ENCODE measurements at places on chromosomes 7 and 10.
A peak's percentile ranks its signal among the peaks of the same experiment; 100 is the strongest.

GRCh38 chr10:1548596-1548995, 188.7 kb downstream of the ADARB2 start:
- DNase-seq, result no peak

- DNase-seq, result no peak
Measured at GRCh38 chr7:155201325-155202087, 96.2 kb upstream of the INSIG1 start.

DNA sequence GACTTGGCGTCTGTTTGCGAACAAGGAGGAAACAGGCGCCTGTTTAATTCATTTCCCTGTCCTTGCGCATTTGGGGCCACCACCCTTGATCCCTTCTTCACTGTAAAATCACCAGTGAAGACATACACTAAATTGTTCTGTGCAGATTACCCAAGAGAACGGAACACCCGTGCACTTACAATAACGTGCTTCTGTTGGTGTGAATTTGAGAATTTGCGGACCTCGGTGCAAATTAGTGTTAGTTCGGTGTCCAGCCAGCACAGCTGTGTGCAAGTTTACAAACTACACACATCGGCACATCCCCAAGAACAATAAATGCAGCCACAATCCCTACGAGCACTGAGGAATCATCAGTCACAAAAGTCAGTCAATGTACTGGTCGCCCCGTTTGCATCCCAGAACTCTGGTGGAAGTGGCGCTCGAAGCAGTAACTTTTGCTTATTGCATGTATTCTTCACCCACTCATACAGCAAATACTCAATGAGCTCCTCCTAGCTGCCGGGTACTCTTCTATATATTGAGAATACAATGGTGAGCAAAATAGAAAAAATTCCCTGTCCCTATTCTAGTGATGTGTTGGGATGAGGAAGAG, 786 bp upstream of the CNOT4 start:
- DNase-seq, result peak; percentile 30

GRCh38 chr10:43816351-43817321, 168.0 kb upstream of the ZNF32 start:
- peak; percentile 46 for DNase-seq

GRCh38 chr7:100691676-100692577, 2.1 kb downstream of the GIGYF1 start:
- DNase-seq, result peak; percentile 61

GRCh38 chr10:50988792-50989191, 85.5 kb upstream of the PRKG1 start:
- no peak for DNase-seq

GRCh38 chr7:2376351-2377154, 21.9 kb downstream of the EIF3B start:
- DNase-seq, result no peak

DNA sequence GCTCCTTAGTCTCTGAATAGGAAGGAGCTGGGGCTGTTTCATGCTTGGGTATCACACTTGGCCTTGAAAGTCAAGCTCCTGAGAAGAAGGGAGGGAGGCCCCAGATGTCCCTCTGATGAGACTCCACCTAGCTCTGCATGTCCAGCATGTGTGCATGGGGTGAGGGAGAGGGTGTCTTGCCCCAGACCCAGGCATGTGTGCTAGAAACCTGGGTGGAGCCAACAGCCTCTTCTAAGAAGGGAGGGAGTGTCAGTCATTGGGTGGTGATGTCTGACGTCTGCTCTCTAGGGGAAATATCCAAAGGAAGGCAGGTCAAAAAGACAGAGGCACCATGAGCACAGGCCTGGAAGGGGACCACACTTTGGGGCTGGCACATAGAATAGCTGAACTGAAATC, 159.0 kb downstream of the CDH23 start:
- no peak for DNase-seq

GRCh38 chr10:63760034-63760707, 239.0 kb downstream of the REEP3 start:
- DNase-seq, result no peak

DNA sequence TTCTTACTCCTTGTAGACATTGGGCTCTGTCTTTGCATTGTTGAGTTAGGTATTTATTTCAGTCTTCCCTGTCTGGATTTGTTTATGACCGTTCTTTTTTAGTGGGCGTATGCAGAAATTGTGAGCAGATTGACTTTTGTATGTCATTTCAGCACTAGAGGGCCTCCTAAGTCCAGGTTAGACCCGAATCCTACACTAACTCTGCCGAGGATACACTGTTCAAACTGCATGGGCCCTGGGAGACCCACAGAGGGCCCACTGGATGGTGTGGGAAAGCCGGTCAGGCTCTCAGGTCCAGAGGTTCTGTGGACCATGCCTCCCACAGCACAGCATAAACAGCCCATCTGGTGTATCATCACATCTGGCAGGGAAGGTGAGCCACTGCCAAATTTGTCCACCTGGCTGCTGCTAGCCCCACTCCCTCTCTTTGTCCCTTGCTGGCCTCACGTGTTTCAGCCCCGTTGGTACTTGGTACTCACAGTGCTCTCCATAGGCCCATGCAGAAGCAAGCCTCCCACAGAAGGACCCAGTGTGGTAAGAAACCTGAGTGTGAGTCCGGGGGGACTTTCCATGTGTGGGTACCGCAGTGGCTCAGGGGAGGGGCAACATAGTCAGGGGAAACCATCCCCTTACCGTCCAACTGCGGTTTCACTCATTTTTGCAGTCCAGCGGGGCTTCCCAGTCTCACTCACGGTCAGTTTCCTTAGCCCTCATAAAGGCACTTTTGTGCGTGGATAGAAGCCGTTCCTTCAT, 112.8 kb downstream of the APBB1IP start:
- DNase-seq, result no peak

- DNase-seq, result no peak
Measured at GRCh38 chr10:50280049-50280841, 28.9 kb upstream of the ASAH2 start.

- no peak for DNase-seq
Measured at GRCh38 chr7:53446170-53446569, 410.7 kb downstream of the POM121L12 start.

- peak; percentile 38 for DNase-seq
Measured at GRCh38 chr7:99997545-99998137, 17.8 kb upstream of the ZKSCAN1 start.

DNA sequence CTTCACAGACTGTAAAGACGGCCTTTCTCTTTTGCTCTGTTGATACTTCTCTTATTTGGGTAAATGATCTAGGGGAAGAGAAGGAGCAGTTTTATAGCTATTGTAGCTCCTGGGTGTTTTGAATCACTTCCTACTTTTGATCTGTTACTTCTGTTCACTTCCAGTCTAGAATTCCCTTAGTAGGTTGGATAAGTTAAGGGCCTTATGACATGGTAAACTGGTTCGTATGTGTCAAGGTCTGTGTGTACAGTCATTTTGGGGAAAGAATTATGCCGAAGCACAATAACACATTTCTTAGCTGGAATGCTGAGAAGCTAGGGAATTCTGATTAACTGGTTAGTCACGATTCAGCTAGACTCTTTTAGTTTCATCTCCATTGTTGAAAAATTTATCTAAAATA, 8.1 kb downstream of the DENND10 start:
- DNase-seq, result peak; percentile 34

GRCh38 chr10:133251388-133252222, 13.9 kb downstream of the VENTX start:
- DNase-seq, result no peak

GRCh38 chr10:7161484-7162250, 249.2 kb downstream of the SFMBT2 start:
- DNase-seq, result no peak

DNA sequence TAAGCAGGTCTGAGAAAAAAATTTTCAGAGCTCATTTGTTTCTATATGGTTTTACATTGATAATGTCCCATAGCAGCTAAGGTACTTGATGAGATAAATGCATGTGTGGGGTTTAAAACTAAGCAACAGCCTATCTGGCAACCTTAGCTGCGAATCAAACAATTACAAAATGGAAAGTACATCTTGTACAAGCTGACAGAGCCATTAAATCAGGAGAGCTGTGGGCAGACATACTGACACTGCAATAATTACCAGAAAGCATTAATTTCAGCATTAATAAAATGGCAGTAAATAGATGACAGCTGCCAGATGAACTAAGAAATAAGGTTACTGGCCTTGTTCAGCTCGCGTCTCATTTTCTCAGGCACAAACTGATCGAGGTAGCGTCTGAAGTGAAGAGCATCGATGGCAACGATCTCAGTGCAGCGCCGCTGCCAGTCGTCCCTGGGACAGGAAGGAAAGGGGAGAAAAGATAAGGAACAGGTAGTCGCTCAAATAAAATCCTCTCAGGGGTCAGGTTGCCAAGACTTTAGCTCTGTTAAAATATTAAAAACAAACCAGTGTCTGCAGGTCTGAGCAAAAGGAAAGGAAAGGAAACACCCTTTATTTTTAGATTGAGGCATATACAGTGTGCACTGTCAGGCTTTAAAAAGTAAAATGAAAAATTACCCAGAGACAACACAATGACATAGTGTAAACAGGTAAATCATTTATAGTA, 79.7 kb upstream of the OGDHL start:
- DNase-seq, result no peak

DNA sequence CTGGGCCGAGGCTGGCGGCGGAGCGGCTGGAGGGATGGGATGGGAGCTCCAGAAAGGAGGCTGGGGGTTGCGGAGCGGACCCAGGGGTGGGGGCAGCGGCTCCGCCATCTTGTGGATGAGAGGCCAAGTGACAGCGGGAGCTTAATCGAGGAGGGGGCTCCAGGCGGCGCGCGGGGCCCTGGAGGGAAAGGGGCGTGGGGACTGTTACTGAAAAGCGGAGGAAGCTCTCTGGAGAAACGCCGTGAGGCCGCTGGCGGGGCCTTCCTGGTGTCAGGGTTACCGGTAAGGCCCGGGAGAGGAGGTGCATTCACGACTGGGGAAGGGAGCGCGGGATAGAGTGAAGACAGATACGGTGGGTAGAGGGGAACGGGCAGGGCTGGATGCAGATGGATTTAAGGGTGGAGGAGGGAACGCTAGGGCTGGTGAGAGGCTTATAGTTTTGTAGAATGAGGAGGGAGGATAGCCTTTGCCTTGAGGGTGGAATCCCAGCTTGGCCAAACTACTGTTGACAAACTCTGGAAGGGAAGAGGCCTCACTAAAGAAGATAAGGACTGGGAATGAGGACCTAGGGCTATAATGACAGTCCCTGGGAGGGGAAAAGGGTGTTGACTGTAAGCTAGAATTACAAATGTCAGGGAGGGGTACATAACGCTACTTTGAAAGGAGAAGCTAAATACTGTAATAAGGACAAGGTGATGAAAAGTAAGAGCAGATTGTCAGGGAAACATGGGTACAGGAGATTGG, 535 bp downstream of the BTRC start:
- peak; percentile 19 for DNase-seq

GRCh38 chr10:129108378-129108777, 358.7 kb upstream of the MGMT start:
- DNase-seq, result no peak

GRCh38 chr7:55055479-55055878, 36.7 kb downstream of the EGFR start:
- DNase-seq, result no peak

- no peak for DNase-seq
Measured at GRCh38 chr10:111151595-111152307, 74.9 kb downstream of the ADRA2A start.

- no peak for DNase-seq
Measured at GRCh38 chr10:30160271-30160982, 101.0 kb upstream of the JCAD start.

DNA sequence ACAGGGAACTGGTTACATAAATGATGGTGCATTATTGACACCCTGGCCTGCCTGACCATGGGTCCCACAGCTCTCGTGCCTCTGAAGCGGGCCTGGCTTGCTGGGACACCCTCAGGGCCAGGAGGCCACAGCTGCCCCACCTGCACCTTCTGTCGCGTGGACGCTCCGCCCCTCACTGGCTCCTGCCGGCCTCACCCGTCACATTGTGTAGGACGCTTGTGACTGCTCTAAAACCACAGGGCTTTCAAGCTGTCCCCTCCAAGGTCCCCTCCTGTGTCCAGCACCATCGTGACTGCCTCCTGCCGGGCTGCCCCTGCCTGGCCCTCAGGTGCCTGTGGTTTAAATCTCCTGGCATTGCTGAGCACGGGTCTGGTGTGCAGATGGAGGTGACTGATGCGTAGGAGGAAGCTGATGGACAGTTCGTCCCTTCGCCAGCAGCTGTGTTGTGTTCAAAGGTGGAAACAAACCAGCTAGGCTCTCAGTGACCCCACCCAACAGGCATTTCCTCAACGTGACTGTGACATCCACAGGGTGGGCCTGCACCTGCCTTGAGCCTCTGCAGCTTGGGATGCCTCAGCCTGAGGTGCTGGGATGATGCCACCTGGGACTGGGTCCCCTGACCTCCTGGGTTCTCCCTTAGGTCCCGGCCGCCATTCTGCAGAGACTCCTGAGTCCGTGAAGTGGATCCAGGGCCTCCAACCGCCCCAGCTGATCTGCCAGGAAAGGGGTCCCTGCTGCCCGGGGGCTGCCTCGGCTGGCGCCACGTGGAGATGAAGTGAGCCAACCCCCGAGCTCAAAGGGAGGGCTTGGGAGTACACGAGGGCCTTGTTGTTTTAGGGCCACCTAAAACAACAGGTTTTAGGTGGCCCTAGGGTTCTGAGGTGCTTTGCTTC, 148.5 kb downstream of the WDR37 start:
- DNase-seq, result no peak

GRCh38 chr7:103445228-103446048, 569 bp downstream of the SLC26A5 start:
- no peak for DNase-seq

DNA sequence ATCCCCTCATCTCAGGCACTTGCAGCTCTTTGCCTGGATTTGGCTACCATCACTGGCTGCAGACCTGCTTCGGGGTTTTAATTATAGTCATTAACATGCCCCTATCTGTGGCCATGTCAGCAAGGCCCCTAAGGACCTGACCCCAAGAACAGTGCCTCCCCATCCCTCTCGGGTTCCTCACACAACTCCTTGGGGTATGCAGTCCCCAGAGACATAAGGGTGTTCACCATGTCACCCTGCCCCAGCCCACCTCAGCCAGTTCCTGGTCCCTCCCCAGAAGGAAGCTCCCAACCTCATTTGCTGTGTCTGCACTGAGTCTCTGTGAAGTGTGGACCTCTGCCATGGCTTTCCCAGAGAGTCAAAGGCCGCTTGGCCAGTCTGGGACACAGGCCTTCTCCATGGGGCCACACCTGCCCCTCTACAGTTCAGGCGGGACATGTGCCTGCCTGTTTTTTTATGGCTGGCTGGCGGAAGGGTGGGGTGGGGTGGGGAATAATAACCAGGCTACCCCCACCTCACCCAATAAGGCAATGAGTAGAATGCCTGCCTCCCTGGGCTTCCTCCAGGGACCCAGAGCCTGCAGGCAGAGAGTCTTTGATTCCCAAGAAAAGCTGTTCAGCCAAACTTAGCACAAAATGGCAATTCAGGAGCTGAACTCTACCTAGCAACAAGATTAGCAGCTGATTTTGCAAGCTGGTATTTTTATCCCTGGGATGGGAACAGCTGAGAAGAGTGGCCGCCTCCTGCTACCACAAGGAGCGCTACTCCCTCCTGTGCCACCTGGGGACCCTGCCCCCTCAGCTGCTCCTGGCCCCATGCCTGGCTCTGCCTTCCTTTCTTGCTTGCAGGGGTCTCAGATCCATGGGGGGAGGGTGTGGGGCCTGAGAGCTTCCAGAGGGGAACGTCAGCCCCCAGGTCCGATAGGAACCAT, 23.7 kb upstream of the CAMK2B start:
- no peak for DNase-seq

Measured in AML-193 (cell line).